ENCODE measurements at places on chromosomes 6 and 20.

GRCh38 chr6:126118936-126119335, 132.6 kb downstream of the TRMT11 start:
- no peak for DNase-seq

DNA sequence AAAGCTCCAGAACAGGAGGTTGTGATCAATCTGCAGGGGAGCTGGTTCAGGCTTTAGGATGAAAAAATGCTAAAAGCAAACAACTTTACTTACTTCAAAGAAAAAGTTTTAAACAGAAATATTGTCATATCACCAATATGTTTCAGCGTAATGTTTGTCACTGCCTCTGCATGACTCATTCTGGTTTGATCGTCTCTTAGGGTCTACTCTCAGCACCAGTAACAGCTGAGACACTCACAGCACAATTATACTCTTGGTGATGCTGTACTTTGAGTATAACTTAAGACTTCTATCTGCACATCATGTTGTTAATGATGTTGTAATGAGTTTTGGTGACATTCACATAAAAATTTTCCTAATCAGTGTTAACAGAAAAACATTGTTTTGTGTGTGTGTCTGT, 665.4 kb downstream of the EPM2A start:
- no peak for DNase-seq

DNA sequence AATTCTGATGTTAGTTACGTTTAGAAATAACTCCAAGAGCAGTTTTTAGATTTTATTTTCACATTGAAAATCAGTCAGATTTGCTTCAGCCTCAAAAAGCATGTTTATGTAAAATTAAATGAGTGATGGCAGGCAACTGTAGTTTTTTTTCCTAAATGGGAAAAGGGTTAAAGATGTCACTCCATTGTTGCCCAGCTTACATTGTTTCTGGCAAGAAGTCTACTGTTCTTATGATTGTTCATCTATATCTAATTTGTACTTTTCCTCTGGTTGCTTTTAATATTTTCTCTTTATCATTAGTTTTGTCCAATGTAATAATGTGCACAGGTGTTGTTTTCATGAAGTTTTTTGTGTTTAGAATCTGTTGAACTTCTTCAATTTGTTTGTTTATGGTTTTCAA, 6.7 kb upstream of the TTK start:
- no peak for DNase-seq

DNA sequence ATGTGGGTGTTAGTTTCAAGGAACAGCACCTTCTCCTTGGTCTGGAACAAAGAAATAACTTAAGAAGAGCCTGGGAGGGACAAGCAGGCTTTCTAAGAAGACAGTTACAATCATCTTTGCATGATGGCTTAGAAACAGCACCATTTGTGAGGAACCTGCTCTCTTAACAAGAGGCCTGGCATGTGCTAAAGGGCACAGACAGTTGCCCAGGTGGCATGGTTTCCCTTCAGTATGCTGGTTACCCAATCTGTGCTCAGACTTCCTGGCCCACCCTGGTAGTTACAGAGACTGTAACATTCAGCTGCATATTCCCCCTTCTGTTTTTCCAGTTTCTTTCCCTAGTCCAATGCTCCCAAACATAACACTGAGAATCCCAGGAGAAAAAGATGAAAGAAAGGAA, 84.0 kb downstream of the CHD6 start:
- DNase-seq, result no peak

GRCh38 chr6:125738276-125738675, 11.2 kb upstream of the HEY2 start:
- DNase-seq, result no peak

GRCh38 chr6:170279977-170280688, 10.7 kb downstream of the DLL1 start:
- no peak for DNase-seq
